ENCODE measurements at places on chromosomes 12 and 14. TPM values are rescaled to one million over a fixed set of nuclear protein-coding genes. Genes with fewer than 3 reads are reported as not detected.

TBC1D30 gene
- total RNA-seq = 3.9 TPM

- DNase-seq = no peak
These were observed 7.2 kb downstream of the MGP start for GRCh38 chr12:14878488-14878887.

GRCh38 chr12:98606359-98606988 is 13.0 kb downstream of the SLC25A3 start:
- DNase-seq = no peak

DNA sequence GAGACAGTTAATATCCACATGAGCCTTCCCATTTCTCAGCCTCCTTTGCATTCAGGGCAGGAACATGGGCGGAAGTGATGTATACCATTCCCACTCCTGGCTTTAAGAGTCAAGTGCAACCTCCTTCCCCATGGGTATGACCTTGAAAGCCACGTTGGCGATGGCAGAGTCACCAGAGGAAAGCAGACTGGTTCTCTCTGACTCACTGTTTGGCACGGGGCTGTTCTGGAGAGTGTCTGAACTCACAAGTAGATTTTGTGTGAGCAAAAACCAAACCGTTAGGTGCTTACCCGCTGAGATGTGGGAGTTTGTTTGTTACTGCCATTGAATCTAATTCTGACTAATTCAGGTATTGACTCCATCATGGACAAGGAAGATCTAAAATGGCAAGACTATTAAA is 36.7 kb upstream of the PZP start:
- no peak for DNase-seq

- no peak for DNase-seq
These were observed 47.4 kb upstream of the TRAF3 start for GRCh38 chr14:102729825-102730224.

DNA sequence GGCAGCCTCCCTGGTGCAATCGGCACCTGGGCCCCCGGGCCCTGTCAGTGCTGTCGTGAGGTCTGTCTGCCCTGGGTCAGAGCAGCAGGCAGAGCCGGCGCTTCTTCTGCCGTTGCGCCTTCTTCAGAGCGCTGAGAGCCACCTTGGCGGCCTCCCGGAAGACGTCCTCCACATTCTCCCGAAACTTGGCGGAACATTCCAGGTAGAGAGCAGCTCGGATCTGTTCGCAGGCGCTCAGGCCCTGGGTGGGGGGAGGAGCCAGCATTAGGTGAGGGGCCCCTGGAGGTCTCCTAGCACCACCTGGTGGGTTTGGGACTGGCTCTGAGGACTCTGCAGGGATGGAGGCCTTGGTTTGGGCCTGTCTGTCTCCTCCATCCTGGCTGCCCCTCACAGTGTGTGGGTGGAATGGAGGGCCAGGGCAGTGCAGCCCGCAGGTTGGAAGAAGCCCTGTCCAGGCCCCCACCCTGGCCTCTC is 14.0 kb downstream of the RHOF start:
- no peak for DNase-seq

CD69 gene
- 13.7 TPM for total RNA-seq

GLIPR1L2 gene
- 2.4 TPM for total RNA-seq

A2M gene
- 428 TPM for total RNA-seq

- DNase-seq = no peak
These were observed 1.7 kb downstream of the RDH16 start for GRCh38 chr12:56955631-56956256.

DNA sequence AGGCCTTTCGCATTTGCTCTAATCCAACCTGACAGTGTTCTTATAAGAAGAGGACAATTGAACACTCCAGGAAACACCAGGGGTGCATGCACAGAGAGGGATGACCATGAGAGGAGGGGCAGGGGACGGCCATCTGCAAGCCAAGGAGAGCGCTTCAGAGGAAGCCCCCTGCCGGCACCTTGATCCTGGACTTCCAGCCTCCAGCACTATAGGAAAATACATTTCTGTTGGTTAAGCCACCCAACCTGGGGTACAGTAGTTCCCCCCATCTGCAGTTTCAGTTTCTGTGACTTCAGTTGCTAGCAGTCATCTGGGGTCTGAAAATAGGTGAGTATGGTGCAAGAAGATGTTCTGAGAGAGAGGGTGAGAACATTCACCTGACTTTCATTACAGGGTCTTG is 64.7 kb downstream of the CLMN start:
- no peak for DNase-seq

DNA sequence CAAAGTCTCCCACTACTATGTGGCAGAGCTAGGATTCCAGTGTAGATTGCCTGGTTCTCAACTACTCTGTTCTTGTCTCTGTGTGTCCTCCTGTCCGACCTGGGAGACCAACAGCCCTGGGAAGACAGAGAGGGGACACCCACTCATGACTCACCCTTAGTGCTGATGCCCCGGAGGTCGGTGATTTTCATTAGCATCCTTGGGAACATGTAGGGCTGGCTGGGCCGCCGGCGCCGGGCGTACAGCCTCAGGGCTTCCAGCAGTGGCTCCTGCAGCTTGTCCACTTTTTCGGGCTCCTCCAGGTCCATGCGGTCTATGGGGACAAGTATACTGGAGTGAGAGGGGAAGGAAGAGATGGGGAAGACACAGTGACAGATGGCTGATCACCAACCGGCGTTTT is 5.9 kb upstream of the ITGB7 start:
- no peak for DNase-seq

DNA sequence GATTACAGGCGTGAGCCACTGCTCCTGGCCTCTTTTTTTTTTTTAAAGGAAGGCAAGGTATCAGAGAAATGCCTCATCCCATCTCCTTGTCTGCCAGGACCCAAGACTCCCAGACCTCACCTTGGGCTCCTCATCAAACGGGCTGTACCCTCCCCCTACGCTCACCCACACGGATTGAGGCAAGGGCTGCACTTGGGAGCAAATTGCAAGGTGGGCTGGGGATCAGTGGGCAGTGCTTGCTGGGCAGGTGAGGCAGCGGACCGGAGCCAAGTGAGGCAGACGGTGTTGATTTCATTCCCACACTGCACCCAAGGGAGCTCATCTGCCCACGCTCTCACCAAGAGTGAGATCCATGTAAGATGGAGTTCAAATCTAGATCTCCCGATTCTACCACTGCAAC is 41.0 kb upstream of the DICER1 start:
- DNase-seq = no peak

- DNase-seq = no peak
These were observed 59.7 kb downstream of the SLC24A4 start for GRCh38 chr14:92382677-92383076.

DNA sequence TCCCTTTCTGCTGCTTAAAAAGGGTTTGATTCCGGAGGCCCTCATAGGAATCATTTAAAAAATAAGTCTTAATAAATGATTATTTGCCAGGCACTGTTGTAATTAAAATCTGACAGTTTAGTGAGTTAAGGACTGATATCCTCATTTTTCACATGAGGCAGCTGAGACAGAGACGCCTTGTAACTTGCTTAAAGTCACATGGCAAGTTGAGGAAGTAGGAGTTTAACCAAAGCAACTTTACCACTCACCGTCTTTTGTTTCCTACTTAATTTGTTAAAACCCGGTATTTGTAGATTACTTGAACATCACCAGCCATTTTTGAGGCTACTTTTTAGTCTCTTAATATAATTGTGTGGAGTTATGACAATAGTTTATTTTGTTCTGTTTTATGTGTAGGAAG is 2.4 kb downstream of the TIGAR start:
- no peak for DNase-seq

- no peak for DNase-seq
These were observed 442.0 kb downstream of the MED13L start for GRCh38 chr12:115835445-115835844.

GRCh38 chr12:109686523-109686922 is 27.1 kb upstream of the FAM222A start:
- DNase-seq = no peak

DNA sequence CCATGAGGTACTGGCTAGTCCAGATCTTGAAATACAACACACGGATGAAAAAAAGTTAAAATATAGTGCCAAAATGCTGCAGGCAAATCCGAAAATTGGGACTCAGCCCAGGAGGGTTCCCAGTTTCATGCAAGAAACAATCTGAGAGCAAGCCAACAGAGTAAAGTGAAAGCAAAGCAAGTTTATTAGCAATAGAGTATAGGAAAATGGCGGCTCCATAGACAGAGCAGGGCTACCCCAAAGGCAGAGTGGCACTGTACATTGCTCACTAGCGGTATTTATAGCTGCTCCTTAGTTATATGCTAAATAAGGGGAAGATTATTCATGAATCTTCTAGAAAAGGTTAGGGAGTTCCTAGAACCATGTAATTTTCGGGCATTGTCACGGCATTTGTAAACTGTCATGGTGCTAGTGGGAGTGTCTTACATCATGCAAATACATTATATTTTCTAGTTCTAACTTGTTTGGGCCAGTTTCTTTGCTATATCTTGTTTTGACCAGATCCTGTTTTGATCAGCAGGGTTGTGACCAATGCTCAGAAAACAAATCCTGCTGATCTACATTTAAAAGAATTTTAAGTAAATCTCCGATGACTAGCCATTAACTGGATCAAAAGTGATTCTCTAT is 29.1 kb downstream of the RECQL start:
- DNase-seq = no peak

GRCh38 chr14:104138098-104138717 is at the start of gene KIF26A:
TSS of gene KIF26A (plus strand) at chr14:104138587. CDS start at chr14:104138723, 136 bp downstream.
- DNase-seq = no peak

GRCh38 chr14:72524295-72524629 is 369.6 kb downstream of the DPF3 start:
- DNase-seq = no peak

DNA sequence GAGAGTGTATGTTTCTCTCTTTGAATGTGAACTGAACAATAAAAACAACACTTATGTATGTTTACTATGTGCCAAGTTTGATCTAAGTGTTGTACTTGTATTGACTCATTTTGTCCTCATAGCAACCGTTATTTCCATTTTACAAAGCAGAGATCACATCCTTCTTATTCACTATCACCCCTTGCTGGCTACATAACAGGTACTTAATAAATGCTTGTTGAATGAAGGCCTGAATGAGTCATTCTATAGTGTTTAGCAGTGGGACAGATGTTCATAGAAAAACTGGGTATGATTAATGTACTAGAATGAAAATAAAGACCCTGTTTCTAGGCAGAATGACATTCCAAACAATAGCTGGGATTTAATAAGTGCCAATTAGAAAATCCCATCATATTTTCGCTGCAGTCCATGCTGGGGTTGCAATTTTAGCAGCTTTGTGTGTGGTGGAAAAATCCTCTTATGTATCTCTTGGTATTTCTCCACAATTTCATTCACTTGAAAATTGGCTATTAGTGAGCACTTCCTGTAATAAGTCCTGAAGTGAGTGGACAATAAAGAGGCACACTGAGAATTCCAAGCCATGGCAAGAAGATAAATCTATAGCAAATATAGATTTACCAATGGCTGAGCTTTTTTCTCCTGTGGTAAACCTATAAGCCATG is 86.0 kb downstream of the FAR2 start:
- no peak for DNase-seq

GRCh38 chr14:68680541-68681051 is 112.3 kb downstream of the ZFP36L1 start:
- no peak for DNase-seq
